ENCODE measurements at places on chromosomes 11 and 22.

GRCh38 chr11:35934981-35935380 lies 8.9 kb upstream of the LDLRAD3 start:
- no peaks in the 10 kb centered on the region for H3K4me1 ChIP-seq
- H3K27me3 ChIP-seq: no peaks in the 10 kb centered on the region
- no peak for DNase-seq
- no peaks in the 10 kb centered on the region for H3K36me3 ChIP-seq

DNA sequence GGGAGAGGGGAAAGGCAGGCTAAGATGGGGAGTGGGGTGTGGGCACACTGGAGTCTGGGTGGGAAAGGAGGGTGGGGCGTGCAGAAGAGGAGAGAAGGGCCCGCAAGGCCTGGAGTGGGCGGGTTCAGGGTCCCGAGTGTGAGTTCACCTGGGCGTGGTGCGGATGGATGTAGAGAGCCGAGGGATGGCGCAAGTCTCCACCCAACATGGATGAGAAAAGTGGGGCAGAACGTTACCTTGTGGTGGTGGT lies 364 bp upstream of the ABCC8 start:
- DNase-seq: no peak
- peaks cover 95% of the 10 kb centered on the region for H3K27me3 ChIP-seq
- H3K36me3 ChIP-seq: no peaks in the 10 kb centered on the region
- H3K4me1 ChIP-seq: peaks cover 3% of the 10 kb centered on the region
- H3K4me3 ChIP-seq: no peak overlapping the region
- H3K27ac ChIP-seq: no peak overlapping the region

- no peak for DNase-seq
- no peak overlapping the region for H3K4me3 ChIP-seq
- H3K27ac ChIP-seq: no peak overlapping the region
- peaks cover under 1% of the 10 kb centered on the region for H3K4me1 ChIP-seq
Measured at GRCh38 chr22:46942799-46943785, 180.6 kb downstream of the TBC1D22A start.

DNA sequence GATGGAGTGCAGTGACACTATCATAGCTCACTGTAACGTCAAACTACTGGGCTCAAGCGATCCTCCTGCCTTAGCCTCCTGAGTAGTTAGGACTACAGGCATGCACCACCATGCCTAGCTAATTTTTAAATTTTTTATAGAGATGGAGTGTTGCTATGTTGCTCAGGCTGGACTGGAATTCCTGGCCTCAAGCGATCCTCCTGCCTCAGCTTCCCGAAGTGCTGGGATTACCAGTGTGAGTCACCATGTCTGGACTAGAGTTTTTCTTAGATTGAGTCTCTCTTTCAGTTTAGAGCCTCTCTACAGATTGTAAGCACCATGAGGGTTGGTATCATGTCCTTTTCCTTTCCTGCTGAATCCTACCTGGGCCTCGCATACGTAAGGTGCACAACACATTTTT lies 57.3 kb upstream of the ALKBH3 start:
- H3K27ac ChIP-seq: no peak overlapping the region
- H3K36me3 ChIP-seq: peaks cover 34% of the 10 kb centered on the region
- no peak for DNase-seq
- no peaks in the 10 kb centered on the region for H3K4me1 ChIP-seq

DNA sequence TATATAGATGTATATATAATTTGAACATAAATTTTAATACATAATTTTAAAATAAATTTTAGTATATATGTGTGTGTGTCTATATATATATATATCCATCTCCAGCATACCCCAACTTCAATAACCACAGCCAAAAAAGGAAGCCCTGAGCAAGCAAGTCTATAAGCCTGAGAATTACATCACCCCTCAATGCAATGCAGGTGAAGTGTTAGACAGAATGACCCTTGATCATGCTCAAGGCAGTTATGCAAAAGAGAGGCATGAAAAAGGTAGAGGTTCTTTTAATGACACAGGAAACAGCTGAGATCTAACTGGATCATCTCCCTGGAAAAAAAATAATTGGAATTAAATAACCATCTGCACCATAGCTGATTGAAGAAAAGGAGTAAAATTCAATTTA lies 557.9 kb upstream of the ANO5 start:
- H3K4me3 ChIP-seq: no peak overlapping the region
- no peak overlapping the region for H3K27ac ChIP-seq
- peaks cover 2% of the 10 kb centered on the region for H3K4me1 ChIP-seq
- H3K36me3 ChIP-seq: no peaks in the 10 kb centered on the region
- DNase-seq: no peak
- H3K27me3 ChIP-seq: no peaks in the 10 kb centered on the region

DNA sequence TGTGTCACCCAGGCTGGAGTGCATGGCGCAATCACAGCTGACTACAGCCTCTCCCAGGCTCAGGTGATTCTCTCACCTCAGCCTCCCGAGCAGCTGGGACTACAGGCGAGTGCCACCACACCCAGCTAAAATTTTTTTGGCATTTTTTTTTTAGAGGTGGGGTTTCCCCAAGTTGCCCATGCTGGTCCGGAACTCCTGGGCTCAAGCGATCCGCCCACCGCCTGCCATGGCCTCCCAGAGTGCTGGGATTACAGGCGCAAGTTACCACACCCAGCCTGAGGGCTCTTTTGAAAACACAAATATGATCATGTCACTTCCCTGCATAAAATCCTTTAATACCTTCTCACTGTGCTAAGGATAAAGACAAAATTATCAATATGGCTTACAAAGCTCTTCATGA lies 88.1 kb downstream of the MAML2 start:
- peaks cover 66% of the 10 kb centered on the region for H3K4me1 ChIP-seq
- peak overlapping the region; percentile 76 for H3K27ac ChIP-seq
- H3K27me3 ChIP-seq: no peaks in the 10 kb centered on the region
- no peak overlapping the region for H3K4me3 ChIP-seq
- DNase-seq: no peak

DNA sequence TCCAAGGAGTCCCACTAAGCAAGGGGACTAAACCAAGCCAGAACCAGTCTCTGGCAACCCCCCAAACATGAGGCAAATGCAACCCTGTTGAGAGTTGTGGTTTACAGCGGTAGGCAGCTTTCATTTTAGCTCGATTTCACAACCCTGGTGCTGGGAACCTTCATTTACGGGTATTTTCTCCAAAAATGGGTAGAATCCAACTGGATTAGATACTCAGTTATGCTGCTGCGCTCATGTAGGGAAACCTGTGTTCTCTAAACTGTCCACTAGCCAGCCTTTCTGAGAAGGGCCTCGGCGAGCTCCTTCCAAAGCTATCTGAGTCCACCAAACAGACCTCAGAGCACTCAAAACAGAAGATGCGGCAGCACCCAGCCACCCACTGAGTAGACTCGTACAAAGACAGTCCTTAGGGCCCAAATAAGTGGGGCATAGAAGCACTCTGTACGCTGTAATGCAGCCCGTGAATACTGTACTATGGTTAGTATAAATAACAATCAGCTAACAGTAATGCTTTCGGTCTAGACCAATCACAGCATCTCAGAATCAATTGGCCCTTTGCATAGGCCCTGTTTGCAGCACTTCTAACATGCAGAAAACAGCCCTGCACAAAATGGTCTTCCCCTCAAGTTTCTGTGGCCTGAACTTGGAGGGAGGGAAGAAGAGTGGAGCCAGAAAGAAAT lies 104.7 kb downstream of the ETS1 start:
- H3K4me3 ChIP-seq: no peak overlapping the region
- H3K27me3 ChIP-seq: no peaks in the 10 kb centered on the region
- no peak for DNase-seq

Measured in mesothelial cell of epicardium (in vitro differentiated cells).